ENCODE measurements at places on chromosomes 5 and 9. TPM values are rescaled to one million over a fixed set of nuclear protein-coding genes. Genes with fewer than 3 reads are reported as not detected.
A peak's percentile ranks its signal among the peaks of the same experiment; 100 is the strongest.

GRCh38 chr5:116480894-116481510 lies 93.6 kb downstream of the SEMA6A start:
- no peak for ATAC-seq

DNA sequence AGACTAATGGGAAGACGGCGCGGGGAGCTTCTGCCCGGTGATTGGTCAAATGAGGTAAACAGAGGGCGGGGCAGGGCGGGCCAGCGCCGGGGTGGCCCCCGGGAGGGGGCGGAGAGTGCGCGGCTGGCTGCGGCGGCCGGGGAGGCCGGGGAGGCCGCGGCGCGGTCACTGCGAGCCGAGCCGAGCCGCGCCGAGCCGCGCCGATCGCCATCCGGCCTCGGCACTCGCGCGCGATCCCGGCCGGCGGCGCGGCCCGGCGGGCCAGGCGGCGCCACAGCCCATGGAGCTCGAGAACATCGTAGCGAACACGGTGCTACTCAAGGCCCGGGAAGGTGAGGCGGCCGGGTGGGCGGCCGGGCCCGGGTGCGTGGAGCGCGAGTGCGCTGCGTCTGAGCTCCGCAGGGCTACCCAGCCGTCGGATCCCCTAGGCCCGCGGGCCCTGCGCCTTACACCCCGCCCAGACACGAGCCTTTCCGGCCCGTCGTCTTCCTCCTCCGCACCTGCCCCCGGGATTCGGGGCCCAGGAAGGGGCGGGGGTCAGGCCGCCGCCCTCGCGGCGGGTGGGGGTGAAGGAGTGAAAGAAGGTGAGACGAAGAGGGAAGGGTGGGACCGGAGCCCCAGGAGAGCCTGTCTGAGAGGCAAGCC lies at the start of gene GRK6:
Gene GRK6, plus strand, starts transcription at position 111 of the 645 bp plus-strand sequence. Its CDS starts 170 bp downstream, at position 281.
- peak; percentile 13 for ATAC-seq

GRCh38 chr5:32275396-32275741 lies 37.4 kb downstream of the MTMR12 start:
- ATAC-seq, result peak; percentile 59

- no peak for ATAC-seq
These were observed 237.4 kb downstream of the NR3C1 start for GRCh38 chr5:143166090-143166489.

- ATAC-seq, result no peak
These were observed 42.7 kb upstream of the COL5A1 start for GRCh38 chr9:134598884-134599245.

- no peak for ATAC-seq
These were observed 31.5 kb upstream of the SEMA4D start for GRCh38 chr9:89529243-89530035.

- no peak for ATAC-seq
These were observed 137.6 kb upstream of the ZNF618 start for GRCh38 chr9:113738496-113738892.

Gene GABRA6
- total RNA-seq, result 1.1 TPM

DNA sequence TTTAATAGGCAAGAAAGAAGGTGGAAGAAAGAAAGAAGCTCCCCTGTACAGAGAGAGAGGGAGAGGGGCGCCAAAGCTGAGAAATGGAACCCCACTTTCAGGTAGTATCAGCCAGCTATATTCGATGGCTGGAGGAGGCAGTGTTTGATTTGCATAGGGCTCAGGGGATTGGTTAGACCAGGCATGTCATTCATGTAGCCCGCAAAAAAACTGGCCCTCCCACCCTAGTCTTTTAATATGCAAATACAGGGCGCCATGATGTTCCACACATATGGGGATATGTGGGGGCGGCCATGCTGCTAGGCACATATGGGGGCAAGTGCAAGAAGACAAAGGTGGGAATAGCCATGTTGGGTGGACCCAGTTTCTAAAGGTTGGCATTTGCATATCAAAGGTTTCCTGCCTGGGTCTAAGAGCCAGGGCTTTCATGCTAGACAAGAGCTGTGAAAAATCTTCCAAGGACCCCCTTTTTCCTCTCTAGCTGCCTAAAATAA lies 174.4 kb upstream of the ADRA1B start:
- no peak for ATAC-seq

Gene PCDHGA2
- 0.38 TPM for total RNA-seq

Measured in motor neuron (in vitro differentiated cells).